T1000 (cell line): ENCODE measurements at places on chromosomes 12 and 14.

- no peak for DNase-seq
These were observed 45.4 kb downstream of the SENP1 start for GRCh38 chr12:48060474-48060873.

- DNase-seq: no peak
These were observed 78.6 kb downstream of the CLMN start for GRCh38 chr14:95240859-95241813.

GRCh38 chr12:83536496-83536895 lies 849.8 kb downstream of the TMTC2 start:
- no peak for DNase-seq

- no peak for DNase-seq
These were observed 10.6 kb downstream of the SSPN start for GRCh38 chr12:26205941-26206340.

DNA sequence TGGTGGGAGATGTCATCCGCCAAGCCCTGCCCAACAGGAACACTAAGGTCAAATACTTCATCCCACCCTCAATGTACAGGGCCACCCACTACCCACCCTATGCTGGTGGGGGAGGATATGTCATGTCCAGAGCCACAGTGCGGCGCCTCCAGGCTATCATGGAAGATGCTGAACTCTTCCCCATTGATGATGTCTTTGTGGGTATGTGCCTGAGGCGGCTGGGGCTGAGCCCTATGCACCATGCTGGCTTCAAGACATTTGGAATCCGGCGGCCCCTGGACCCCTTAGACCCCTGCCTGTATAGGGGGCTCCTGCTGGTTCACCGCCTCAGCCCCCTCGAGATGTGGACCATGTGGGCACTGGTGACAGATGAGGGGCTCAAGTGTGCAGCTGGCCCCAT lies 3.5 kb downstream of the B3GNT4 start:
- no peak for DNase-seq

DNA sequence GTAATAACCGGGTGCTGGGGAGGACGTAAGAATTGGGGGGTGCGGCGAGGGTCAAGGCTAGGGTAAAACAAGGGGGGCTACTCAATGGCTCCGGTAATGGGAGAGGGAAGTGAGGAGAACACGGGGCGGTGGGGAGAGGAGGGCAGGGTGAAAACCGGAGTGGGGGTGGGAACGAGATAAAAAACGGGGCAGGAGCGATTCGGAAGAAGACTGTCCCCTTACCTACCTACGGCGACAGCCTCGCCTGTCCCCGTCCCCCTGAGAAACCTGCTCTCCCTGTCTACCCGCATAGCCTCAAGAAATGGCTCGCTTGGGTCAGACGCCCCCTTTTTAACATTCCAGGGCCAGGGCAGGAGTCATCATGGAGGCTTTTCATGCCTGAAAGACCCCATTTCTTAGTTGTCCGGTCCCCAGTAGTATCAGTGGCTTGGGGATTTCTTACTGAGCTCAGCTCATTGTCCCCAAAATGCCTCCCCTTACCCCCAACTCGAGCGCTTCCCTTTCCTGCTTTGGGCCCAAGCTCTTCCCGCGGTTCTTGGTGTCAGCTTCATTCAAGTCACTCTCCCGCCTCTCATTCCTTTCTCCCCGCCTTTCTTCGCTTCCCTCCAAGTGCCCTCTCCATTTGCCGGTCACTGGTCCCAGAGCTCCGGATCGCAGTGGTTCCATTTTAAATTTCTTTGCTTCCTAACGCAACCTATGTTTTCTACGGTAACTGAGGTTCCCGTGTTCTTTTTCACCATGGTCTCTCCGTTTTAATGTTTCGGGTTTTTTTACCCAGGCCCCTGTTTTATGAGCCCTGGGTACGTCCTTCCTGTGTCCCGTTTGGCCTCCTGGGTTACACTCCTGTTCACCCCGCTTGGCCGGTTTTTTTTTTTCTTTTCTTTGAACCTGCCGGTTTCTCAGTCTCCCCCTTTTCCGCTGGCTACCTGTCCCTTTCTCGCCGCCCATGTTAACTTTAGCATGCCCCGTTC lies 1.2 kb upstream of the WSB2 start:
- DNase-seq: no peak

- DNase-seq: no peak
These were observed 141.4 kb downstream of the C12orf42 start for GRCh38 chr12:103354403-103354802.

DNA sequence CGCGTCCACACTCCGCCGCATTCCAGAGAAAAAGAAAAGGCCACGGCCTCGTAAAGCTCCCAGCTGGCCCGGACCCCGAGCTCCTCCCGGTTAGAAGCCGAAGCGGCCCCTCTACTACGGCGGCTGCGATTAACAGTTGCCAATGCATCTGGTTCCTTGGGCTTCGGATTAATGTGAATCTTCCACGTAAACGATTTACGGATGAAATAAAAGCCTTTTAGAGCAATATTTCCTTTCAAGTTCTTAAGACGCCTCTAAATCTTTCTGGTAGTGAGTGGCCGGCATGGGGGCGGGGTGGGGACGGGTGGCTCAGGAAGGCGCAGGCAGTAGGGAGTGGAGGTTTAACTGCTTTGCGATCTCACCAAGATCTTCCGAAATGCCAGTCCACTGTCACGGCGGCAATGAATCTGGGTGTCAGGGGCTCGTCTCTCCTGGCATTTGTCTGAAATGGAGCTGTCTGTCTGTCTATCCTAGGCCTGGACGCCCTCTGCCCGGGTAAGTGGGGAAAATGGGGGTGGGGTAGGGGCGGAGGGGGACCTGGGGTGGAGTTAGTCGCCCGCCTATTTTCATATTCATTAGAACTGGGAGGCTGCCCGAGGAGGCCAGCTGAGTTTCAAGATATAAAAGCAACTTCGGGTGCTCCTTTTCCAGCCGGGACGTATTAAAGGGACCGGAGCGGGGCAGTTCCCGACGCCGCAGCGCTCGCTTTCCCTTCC lies 413 bp upstream of the ALX1 start:
- no peak for DNase-seq

- DNase-seq: no peak
These were observed 165.2 kb upstream of the OTX2 start for GRCh38 chr14:56975521-56975920.

- DNase-seq: no peak
These were observed 213.7 kb upstream of the BMP4 start for GRCh38 chr14:54170301-54170700.

GRCh38 chr14:26855077-26855753 lies 257.4 kb upstream of the NOVA1 start:
- DNase-seq: no peak

DNA sequence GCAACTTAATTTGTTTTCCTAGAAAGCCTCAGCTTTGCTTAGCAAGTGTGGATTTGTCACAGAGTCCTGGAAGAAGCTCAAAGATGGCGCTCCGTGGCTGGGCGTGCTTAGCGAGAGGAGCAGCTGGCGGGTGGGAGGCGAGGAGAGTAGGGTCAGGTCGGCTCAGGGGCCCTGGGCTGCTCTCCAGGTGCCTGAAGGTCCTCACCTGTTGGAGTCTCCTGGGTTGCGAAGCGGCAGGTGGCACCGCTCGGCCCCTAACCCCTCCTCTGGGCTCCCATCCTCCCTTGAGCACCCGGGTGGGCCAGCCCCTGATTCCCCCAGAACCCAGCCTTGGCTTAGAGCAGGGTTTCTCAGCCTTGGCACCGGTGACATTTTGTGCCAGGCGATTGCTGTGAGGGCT lies 25.1 kb downstream of the LRTM2 start:
- DNase-seq: no peak

- no peak for DNase-seq
These were observed 124.5 kb downstream of the GPR65 start for GRCh38 chr14:88129306-88130056.

- no peak for DNase-seq
These were observed 57.4 kb upstream of the FOXN3 start for GRCh38 chr14:89474464-89474863.

DNA sequence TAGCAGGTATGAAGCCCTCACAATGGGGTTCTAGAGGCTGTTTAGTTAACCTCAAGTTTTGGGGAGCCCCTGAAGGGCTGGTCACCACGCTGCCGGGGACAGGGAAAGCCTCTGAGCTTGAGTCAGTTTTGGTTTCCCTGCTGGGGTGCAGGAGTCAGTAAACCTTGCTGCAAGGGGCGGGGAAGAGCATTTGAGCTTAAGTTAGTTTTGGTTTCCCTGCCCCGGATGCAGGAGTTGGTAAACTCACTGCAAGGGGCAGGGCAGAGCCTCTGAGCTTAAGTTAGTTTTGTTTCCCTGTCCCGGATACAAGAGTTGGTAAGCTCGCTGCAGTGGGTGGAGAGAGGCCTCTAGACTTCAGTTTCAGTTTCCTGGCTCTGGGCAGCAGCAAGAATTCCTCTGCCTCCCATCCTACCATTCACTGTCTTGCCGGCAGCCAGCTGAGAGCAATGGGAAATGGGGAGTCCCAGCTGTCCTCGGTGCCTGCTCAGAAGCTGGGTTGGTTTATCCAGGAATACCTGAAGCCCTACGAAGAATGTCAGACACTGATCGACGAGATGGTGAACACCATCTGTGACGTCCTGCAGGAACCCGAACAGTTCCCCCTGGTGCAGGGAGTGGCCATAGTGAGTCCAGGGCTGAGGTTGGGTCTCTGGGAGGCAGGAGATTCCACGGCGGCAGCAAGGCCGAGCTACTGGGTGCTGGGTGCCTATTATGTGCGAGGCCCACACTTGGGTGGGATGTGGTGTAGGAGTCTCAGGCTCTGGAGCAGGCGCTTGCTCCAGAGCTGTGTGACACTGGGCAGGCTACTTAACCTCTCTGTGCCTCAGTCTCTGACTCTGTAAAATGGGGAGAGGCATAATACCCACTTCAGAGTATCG lies at the start of gene OAS2:
OAS2 (plus strand) TSS at position 357 of the 878 bp plus-strand sequence; CDS start at position 447, 90 bp downstream.
- DNase-seq: no peak

DNA sequence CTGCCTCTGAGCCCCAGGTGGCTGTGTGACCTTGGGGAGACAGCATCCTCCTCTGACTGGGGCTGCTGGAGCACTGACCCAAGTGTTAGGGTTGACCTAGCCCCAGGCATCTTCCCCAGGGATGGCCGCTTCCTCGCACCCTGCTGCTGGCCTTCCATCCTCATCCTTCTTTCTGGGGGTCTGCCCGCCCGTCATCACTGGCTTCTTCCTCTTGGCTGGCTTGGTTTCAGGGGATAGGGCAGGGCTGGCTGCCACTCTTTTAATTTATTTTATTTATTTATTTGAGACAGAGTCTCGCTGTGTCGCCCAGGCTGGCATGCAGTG lies 3.5 kb downstream of the TEDC1 start:
- no peak for DNase-seq

DNA sequence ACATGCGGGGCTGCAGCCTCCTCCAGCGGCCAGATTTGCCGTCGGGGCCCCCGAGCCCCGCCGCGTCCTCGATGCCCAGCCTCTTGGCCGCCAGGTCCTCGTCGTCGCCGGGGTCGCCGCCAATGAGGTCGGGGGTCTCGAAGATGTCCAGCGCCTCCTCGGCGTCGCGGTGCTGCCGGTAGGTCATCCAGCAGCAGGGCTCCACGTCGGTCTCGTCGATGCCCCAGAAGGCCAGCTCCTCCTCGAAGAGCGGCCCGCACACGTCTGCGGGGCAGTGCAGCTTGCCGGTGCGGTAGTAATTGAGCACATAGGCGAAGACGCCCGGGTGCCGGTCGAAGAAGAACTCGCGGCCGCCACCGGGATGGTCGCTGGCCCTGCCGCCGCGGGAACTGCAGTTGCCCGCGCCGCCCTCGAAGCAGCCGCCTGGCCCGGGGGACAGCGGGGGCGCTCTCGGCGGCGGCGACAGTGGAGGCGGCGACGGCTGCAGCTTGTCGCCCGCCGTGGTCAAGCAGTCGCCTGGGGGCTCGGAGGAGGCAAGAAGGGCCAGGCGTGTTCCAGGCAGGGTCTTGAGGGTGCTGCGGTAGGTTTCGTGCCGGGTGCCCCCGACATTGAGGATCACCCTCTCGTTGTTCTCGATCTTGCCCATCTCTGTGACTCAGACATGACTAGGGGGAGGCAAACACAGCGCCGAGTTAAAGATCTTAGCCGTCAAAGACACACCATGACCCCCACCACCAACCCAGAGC lies 2.1 kb downstream of the KCNC2 start:
- DNase-seq: no peak

GRCh38 chr12:90167518-90168208 lies 459.0 kb upstream of the ATP2B1 start:
- no peak for DNase-seq

- no peak for DNase-seq
These were observed 111.6 kb downstream of the ADGRD1 start for GRCh38 chr12:131065279-131065678.
